ENCODE measurements at places on chromosomes 5 and 9.

DNA sequence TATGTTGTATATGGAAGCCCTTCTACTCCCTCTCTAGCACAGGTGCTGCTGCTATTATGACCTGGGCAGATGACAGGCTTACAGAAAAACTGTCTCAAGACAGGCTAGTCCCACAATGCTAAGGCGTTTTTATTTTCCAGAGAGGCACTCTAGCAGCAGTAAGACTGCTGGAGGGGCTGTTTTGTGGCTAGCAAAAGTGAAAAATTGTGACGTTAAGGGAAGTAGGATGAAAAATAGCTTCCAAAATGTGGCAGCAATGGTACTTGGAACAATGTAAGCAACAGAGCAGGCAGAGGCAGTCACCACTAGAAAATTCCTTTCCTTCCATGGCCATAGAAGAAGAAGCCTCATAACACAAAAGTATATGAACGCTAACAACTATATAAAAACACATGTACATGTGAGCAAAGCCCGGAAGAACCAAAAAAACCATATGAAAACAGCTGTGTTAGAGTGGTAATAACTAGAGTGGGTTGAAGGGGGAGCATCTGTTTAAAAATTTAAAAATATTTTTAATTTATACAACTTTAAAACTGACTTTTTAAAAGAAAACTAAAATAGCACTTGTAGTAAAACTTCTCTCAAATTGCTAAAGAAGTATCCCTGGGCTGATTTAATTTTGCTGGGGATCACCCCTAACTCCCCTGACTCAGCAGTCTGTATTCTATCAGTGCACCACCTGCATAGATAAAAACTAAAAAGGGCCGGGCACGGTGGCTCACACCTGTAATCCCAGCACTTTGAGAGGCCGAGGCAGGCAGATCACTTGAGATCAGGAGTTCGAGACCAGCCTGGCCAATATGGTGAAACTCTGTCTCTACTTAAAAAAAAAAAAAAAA, 30.6 kb downstream of the CLINT1 start:
- DNase-seq: no peak

- DNase-seq: no peak
Observed at GRCh38 chr9:72465593-72465984, 55.8 kb upstream of the TMC1 start.

- DNase-seq: no peak
Observed at GRCh38 chr5:67010684-67011409, 185.8 kb downstream of the CD180 start.

DNA sequence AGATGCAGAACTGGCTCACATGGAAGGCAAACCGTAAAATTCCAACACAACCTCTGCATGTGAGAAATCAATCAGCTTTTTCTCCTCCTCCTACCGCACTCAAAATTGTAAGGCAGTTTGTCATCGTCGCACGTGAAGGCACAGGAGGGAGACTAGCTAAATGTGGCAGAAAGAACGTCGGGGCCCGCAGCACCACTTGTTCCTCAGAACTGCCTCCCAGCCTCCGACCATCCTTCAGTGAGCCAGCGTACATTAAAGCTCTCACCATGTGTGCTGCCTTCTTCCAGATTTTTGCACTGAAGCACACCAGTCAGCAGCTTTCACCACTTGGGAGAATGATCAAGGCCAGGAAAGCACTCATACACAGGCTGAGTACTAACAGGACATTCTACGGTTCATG, 105.9 kb downstream of the RFX3 start:
- no peak for DNase-seq

DNA sequence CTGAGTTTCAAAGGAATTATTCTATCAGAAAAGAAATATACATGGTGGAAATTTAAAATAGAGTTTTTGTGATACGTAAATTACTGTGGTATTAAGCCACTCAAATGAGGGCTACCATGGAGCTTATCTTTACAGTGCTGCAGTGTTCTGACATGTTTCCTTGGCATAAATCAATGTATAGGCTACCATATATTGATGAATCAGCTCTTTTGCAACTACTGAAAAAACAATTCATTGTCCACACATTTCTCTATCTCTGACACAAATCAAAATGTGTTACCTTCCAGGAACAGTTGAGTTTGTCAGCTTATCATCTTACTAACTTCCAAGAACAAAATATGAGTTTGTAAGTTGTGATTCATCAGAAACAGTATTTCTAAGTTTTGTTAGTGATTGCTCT, 140.3 kb upstream of the CDH18 start:
- DNase-seq: no peak

DNA sequence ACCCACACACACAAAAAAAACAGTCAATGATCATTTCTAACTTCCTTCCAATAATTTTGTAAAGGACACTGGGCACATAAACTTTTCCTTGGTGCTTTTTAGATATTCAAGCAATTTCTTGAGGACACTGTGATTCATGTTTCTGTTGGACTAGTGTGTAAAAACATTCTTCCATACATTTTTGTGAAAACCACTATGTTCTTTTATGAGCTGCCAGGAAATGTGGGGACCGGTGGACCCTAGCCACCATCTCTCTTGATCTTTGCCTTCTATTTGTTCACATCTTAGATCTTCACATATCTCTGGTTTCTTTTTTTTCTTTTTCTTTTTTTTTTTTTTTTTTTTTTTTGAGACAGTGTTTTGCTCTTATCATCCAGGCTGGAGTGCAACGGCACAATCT, 287.4 kb downstream of the GLIS3 start:
- DNase-seq: no peak

GRCh38 chr9:134178768-134179551, 14.6 kb upstream of the RNU6ATAC start:
- peak; percentile 61 for DNase-seq

GRCh38 chr5:664994-665360, 28.2 kb downstream of the TPPP start:
- no peak for DNase-seq

- DNase-seq: no peak
Observed at GRCh38 chr9:19186232-19186631, 44.3 kb upstream of the DENND4C start.

GRCh38 chr9:81335879-81336421, 353.4 kb downstream of the TLE1 start:
- peak; percentile 67 for DNase-seq

DNA sequence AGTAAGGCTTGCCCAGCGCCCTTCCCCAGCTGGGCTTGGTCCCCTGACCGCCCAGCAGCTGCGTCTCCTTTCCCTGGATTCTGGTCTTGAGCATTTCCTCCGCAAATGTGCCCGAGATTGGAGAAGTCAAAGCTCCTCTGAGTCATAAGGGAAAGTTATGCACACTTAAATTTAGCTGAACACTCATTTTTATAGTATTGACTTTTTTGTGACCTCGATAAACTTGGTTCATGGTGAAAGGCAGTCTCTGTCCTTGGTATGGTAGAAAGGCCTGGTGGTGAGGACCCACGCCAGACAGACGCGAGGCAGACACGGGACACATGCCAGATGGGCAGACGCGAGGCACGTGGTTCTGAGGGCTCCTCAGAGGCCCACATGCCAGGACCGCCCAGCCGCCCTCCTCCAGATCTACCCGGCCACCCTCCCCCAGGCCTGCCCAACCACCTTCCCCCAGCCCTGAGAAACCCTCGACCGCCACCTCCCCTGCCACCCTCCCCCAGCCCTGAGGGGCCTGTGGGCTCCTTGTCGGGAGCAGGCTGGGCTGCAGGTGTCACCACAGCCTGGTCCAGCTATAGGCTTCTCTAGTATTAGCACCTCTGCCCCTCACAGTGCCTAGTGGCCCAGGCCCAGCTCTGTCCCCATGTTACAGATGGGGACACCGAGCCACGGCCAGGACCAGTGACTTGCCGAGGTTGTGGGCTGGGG, 60.9 kb upstream of the CACNA1B start:
- no peak for DNase-seq

- no peak for DNase-seq
Observed at GRCh38 chr9:7879551-7880245, 80.1 kb upstream of the DMAC1 start.

GRCh38 chr9:122191584-122191983, 31.9 kb downstream of the MORN5 start:
- no peak for DNase-seq

DNA sequence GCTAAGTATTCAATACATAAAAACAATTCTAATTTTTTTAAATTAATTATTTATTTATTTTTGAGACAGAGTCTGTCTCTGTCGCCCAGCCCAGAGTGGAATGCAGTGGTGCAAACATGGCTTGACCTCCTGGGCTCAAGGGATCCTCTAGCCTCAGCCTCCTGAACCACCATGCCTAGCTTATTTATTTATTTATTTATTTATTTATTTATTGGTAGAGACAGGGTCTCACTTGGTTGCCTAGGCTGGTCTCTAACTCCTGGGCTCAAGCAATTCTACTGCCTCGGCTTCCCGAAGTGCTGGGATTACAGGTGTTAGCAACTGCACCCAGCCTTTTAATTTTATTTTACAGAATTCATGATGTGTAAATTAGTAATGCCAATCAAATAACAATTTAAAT, 33.7 kb upstream of the ZFYVE16 start:
- no peak for DNase-seq

- DNase-seq: no peak
Observed at GRCh38 chr5:7824995-7825394, 25.9 kb downstream of the CFAP90 start.

DNA sequence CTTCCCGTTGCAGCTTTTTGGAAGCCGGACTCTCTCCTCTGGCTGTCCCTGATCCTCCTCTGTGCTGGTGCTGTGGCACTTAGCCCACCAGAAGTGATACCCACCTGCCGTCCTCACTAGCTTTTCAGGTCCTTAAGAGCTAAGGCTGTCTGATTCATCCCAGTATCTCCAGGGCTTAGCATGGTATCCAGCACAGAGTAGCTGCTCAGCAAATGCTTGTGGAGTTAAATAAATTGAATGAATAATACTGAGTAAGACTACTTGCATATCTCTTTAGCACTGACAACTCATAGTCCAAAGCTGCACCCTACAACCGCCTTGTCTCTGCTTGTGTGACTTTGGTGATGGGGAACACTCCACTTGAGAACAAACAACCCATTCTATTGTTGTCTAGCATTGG, 7.7 kb upstream of the XPA start:
- DNase-seq: no peak

DNA sequence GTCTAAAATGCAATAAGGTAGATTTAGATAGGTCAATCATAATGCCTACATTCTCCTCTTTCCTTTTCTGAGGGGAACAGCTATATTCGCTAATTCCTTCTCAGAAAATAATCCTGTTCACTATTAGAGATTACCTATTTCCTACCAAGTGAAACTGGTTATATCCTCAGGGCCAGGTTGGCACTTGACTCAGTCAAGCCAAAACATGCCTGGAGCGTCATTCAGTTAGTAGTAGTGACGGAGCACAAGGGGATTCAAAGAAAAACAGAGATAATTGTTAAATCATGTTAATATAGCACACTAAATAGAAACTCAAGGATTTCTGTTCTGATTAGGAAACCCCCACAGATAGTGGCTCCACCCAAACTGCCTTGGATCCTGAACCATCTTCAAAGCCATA, 515.4 kb upstream of the PTPRD start:
- no peak for DNase-seq

GRCh38 chr5:81908044-81908443, 63.8 kb upstream of the ATG10 start:
- no peak for DNase-seq

DNA sequence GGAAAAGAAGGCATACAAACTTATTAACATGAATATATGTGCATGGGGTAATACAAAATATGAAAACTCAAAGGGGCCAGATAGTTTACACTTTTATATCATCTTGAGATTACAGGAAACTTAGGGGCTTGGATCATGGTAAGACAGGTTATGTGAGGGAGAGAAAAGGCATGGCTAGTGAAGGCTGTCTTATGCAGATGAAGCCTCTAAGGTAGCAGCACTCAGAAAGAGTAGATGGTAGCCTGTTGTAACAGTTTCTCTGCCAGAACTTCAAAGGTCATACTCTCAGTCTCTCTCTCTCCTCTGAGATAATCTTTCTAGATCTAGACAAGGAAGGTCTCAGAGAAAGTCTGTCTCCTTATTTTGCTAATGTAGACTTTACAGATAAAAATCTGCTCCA, 57.2 kb upstream of the FGF10 start:
- no peak for DNase-seq
